ENCODE measurements at places on chromosomes 1 and 21.

GRCh38 chr21:38760017-38760761, 45.5 kb upstream of the ETS2 start:
- DNase-seq = peak; percentile 52

DNA sequence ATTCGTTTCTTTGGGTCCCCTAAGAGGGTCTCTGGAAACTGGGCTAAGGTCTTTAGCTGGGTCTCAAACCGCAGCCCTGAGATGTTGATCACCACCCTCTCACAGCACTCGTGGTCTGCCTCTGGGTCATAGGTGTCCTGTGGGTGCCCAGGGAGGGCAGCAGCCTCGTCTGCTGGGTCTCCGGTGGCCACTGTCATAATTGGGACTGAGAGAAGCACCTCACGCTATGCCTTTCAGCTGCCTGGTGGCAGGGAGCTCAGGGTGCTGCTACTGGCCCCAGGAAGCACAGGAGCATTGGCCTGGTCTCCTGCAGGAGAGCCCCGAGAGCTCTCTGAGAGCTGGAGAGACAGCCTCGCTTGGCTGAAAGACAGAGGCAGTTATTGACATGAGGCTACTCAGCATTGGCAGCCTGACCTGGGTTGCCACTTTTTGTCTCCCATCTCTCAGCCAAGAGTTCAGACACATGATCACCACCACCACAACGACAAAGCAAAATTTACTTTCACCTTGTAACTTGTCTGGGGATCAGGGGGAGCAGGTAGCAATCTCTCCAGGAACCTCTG, 1.5 kb downstream of the KCNA2 start:
- no peak for DNase-seq

- no peak for DNase-seq
Observed at GRCh38 chr1:228687587-228687986, 47.7 kb upstream of the RHOU start.

DNA sequence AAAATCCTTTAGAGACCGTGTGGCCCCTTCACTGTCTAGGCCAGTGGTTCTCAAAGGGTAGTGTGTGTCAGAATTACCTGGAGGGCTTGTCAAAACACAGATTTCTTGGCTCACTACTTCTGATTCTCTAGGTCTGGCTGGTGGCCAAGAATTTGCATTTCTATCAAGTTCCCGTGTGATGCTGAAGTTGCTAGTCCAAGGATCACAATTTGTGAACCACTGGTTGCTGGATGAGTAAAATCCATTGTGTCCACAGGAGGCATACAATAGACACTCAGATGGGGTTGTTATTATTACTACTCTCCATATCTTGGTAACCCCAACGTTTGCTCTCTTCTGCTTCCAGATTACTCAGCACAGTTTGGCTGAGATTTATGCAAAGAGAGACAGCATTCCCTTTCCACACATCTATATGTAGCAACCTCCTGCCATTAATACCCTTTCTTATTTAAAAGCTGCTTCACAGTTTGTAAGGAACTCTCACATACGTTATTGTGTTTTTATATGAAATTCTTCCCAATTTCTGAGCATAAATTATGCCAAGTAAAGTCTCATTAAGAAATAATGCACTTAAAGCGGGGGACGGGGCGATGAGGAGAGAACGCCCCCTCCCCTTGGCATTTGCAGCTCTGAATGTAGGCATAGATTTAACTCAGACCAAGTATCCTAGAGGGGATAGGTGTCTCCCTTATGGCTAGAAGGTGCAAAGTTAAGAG, 720 bp upstream of the TMCC2 start:
- DNase-seq = peak; percentile 43

GRCh38 chr21:42337830-42338728, 12.7 kb downstream of the TFF2 start:
- DNase-seq = peak; percentile 35

DNA sequence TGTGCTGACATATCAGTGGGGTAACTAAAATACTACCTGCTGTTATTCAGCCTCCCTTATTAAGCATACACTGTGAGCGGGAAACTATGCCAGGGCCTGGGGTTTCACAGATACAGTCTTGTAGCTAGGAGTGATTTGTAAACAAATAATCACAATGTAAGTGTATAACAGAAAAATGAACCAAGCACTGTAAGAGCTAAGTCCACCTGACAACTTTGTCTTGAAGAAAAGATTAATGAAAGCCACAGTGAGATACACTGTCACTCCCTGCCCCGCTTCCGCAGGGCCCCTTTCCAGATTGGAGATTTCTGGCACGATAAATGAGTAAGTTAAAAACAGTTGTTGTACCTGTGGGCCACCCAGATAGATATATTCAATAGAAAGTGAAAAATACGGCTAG, 4.8 kb downstream of the RCAN3 start:
- DNase-seq = no peak

DNA sequence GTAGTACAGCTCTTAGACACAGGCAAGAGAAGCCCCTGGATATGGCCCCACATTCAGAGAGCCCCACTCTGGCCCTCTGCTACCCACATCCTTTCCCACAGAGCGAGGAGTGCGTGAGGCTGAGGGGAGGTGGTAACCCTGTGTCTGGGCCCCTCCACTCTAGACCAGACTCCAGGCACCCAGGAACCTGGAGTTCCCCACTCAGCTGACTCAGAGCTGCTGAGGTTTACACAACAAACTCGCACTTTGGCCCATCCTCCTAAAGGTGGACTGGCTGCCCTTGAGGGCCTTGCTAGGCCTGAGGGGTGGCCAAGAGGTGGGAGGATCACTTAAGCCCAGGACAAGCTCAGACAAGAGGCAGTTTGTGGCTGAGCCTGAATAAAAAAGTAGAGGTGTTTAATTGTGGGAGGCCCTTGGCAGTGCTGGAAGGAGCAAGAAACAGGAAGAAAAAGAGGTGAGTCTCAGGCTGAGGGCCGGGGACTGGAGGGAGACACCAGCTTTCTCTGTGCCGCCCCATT, 10.7 kb downstream of the MR1 start:
- DNase-seq = peak; percentile 26

DNA sequence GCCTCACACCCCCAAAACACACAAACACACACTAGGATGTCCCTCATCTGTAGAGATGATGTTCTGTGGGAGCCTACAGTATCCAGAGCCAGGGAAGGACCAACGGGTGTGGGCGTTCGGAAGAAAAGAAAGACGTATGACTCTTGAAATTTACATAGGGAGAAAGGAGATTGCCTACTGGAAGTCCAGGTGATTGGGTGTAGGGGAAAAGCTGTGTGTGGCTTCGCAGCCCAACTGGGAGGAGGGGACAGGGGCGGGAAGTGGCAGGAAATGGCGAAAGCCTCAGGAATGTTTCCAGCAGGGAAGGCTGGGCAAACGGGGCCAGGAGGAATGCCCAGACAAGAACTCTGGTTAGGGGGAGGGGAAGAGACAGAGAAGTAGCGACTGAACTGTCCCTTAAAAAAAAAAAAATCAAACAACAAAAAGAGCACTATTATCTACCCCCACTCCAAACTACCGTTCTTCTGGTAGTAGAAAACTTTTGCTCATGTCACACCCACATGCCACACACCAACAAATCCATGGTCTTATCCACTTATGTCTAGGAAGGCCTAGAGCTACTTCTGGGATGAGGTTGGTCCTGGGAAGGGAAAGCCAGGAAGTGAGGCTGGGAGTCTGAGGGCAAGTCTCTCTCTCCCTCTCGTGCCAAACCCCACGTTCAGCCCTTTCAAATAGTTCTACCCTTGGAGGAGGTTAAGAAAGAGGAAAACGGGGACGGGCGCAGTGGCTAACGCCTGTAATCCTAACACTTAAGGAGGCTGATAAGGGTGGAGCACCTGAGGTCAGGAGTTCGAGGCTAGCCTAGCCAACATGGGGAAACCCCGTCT, 1.8 kb upstream of the CKS1B start:
- DNase-seq = peak; percentile 95

DNA sequence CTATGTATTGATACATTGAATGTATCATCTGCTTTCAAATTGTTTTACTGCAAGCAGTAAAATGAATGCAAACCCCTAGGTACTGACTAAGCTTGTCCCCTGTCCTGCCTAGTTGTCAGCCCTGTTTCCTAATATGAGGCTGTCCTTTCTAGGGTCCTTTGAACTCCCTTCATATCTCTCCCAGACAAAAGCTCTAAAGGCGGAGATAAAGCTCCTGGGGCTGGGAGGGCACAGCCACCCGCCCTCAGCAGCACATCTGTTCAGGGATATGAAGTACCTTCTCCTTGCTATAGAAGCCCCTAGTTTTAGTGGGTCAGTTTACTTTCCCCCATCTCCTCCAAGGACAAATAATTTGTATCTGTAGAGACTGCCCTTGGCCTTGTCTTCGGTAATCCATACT, 93.1 kb upstream of the ETS2 start:
- no peak for DNase-seq

GRCh38 chr1:88557014-88557413, 127.1 kb upstream of the PKN2 start:
- no peak for DNase-seq

GRCh38 chr1:194055536-194055935, 869.1 kb upstream of the B3GALT2 start:
- no peak for DNase-seq

- DNase-seq = peak; percentile 26
Observed at GRCh38 chr1:220271706-220272046, 577 bp downstream of the RAB3GAP2 start.

GRCh38 chr21:31671931-31672330, 12.4 kb downstream of the SOD1 start:
- no peak for DNase-seq

DNA sequence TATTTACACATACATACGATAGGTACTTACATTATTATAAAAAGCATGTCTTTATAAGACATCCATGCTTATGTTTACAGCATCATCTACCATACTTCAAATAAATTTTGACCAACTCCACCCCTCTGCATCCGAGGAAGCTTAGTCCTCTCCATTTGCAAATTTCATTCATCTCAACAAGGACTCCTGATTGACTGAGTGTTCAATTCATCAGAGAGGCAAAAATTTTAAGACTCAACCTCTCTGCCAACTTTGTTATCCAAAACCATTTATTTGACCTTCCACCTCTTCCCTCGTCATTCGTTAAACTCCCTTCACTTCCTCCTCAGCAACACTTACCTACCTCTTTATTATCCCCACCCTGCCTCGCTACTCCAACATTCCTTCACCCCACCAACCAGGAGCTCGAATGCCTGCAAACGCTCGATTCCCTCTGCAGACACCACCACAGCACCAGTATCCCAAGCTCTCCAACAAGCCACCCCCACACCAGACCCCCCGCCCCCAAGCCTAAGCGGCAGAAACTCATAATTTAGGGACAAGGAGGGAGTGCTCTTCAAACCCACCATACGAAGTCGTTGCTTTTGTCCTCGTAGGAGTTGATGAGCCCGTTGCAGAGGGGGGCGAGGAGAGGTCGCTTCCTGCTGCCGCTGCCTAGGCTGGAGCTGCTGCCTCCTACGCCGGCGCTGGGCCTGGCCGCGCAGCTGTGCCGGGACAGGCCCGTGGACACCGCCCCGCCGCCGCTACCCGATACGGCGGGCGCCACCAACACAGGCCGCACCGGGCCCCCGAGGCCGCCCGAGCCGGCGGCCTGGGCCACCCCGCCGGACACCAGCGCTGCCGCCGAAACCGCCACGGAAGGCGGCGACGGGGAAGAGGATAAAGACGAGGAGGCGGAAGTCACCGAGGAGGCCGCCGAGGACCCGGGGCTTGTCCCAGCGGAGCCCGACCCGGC, 803 bp downstream of the COP1 start:
- DNase-seq = peak; percentile 29

DNA sequence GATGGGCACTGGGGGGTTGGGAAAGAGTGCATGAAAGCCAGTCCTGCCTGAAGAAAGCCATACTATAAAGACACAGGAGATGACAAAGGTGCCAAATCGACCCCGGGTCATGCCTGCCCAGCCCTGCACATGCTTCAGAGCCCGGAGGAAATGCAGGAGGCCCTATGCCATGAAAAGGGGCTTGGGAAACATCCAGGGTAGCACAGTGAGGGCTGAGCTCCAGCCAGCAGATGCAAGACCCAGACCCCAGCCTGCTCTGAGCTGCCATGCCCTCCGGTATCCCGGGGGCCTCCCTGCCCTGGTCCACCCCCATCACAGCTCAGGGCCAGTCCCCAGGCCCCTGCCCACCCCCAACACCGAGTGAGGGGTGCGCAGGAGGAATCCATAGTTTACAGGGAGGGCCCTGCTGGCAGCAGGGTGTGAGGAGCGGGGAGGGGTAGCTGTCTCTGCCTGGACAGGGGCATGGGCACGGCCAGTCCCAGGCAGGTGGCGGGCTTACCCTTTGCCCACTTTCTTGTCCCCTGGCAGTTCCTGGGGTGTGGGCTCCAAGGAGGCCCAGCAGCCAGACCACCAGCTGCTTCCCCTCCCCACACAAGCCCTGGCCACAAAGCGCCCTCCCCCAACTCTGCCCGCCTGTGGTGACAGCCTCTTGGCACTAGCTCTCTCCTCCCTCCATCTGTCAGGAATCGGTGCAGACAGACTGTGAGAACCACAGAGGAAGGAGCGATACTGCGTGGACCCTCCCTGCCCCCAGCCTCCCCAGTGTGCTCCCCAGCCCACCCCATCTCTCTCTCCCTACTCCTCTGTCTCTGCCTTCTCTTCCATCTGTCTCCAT, 16.8 kb downstream of the LRP8 start:
- no peak for DNase-seq

DNA sequence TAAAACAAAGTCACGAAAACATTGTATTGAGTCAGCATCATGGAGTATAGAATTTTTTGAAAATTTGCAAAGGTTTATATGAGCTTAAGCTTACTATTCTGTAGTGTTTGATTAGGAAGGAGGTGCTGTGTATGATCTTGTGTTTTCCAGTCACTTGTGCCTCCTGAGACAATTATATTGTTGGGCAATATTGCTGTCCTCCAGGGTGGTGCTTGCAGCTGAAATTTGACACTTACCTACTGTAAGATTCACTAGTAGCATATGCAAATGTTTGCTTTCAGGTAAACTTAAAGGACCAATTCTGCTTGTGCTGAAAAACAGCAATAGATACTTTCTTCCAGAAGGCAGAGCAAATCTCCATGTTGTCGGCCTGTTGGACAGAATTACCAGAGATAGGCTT, 268.0 kb downstream of the TGFB2 start:
- no peak for DNase-seq

- no peak for DNase-seq
Observed at GRCh38 chr1:53373246-53373645, 45.4 kb upstream of the LRP8 start.

DNA sequence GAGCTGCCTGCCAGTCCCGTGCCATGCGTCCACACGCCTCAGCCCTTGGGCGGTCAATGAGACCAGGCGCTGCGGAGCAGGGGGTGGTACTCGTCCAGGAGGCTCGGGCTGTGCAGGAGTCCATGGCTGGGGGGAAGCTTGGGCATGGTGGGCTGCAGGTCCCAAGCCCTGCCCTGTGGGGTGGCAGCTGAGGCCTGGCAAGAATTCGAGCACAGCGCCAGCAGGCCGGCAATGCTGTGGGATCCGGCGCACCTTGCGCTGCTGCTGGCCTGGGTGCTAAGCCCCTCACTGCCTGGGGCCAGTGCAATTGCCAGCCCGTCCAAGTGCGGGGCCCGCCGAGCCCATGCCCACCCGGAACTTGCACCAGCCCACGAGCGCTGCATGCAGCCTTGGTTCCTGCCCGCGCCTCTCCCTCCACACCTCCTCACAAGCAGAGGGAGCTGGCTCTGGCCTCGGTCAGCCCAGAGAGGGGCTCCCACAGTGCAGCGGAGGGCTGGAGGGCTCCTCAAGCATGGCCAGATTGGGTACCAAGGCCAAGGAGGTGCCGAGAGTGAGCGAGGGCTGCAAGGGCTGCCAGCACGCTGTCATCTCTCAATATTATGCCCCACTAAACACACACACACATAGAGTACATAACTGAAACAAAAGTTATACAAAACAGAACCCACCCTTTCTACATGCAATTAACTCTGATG, 307.7 kb downstream of the LMO4 start:
- DNase-seq = no peak

Measured in IMR-90 (cell line).